ENCODE measurements at places on chromosomes 3 and 15.
A peak's percentile ranks its signal among the peaks of the same experiment; 100 is the strongest.

- DNase-seq = no peak
These were observed 152.7 kb downstream of the NFKBIZ start for GRCh38 chr3:102002056-102002455.

DNA sequence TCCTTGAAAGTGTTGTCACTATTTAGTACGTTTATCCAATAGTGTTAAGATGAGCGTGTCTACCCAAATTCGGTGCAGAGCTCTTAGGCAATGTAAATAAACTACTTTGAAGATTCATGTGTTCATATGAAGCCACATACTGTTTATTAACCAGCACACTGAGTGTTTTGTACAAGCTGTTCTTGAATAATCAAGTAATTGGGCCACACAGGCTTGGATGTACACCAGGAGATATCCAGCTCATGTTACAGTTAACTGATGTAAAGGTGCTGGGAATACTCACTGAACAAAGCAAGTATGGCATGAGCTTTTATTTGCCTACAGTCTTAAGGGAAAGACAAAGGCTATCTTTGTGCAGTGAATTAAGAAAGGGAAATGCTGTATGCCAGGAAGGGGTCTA is 632 bp upstream of the DHX36 start:
- DNase-seq = no peak

DNA sequence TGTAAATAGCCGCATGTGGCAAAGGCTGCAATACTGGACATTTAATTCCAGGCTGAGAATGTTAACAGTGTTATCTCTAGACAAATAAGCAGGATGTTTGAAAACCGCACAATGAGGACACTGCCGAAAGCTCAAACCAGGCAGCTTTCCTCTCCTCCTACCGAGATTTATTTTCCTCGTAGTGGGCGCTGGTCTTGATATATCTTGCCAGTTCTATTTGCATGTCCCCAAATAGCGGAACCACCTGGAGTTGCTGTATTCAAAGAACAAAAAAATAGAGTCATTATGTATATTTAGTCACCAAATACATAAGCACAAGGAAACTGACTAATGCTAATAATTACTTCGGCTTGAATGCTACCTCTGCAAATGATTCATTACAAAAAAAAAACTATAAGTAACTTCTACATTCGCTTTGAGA is 46.5 kb downstream of the CYFIP1 start:
- no peak for DNase-seq

- DNase-seq = peak; percentile 53
These were observed 55.4 kb downstream of the PSMD6 start for GRCh38 chr3:63967675-63968611.

GRCh38 chr15:79378394-79379109 is 53.6 kb upstream of the MINAR1 start:
- no peak for DNase-seq

DNA sequence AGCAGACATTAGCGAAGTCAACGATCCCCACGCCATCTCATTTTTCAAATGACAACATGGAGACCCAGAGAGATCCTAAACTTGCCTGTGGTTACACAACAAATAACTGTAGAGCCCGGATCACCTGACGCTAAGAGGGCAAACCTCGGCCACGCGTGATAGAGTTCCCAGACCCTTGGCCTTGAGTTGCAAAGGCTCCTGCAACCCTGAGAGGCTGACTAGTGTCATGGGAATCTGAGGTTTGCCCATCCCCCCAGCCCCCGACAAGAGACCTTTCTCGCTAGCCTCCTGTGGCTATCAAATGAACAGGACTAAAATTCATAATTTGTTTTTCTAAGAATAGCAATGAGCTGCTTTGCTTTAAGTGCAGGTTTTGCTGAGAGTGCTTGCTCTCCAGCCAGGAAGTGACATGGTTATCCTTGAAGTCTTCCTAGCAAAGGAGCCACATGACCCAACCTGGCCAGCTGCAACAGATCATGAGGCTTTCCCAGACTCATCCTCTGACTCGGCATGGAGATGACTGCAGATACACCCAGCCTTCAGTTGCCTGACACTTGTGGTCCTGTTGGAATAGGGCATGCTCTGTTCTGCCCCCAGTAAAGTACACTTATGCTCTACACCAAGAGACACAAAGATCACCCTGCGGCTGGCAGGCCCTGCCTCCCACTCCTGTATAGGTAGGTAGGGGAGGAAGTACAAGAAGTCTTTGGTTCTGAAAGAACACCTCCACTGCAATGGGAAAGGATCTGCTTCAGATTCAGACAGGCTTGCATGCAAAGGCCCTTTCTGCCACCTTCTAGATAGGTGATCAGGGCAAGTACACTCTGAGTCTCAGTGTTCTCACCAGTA is 36.0 kb downstream of the MCF2L2 start:
- no peak for DNase-seq

- no peak for DNase-seq
These were observed 117.0 kb upstream of the PTX3 start for GRCh38 chr3:157319672-157320071.

DNA sequence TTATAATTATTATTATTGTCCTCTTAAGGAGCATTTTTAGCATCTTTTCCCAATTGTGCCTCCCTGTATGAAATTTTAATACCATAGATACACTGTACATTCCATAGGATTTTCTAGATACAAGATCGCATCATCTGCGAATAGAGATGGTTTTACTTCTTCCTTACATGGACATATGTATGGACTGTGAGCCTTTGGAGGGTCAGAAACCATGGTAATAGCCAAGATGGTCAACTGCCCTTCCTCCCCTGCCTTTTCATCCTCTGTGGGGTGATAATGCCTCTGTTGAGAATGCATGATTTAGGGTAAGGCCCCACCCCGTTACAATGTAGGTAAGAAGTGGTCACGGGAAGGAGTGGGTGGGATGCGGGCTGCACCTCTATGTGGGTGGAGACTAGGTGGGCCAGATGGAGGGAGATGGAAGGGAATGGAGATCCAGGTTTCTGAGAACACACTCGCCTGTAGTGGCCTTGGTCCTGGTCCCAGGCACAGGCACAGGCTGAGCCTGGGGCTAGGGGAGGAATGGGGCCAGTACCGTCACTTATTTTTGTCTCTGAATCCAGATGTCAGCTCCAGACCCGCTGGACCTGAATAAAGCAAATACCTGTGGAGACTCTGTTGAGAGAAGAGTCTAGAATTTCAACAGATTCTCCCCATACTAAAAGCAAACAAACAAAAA is 31.7 kb downstream of the GOLGA6A start:
- DNase-seq = no peak

DNA sequence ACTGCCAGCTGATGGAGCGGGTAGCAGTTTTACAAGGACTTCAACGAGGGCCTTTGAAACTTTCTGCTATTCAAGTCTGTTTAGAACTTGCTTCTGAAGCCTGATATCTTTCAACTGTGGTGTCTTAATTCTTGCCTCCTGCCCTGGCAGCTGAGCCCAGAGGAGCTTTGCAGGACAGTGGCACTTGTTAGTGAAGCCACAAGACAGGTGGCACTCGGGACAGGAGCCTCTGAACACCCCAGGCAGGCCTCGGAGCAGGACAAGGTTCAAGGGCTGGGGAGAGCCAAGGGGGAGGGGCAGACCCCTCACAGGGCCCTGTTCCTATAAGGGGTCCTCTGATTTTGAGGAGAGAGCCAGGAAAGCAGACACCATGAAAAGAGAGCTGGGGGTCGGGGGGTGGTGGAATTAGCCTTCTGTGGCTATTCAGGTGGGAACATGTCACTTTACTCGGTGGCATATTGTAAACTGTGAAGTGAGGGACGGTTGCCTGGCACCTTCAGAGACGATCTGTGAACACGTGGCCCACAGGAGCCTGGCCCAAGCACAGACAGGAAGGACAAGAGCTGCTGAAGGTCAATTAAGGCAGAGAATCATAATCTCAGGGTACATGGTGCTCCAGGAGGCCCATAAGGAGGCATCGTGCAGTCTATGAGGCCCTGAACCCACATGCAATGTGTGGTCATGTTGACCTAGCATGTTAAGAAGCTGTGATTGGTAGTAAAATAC is 30.1 kb upstream of the KY start:
- DNase-seq = no peak

GRCh38 chr15:96416218-96416933 is 85.9 kb downstream of the NR2F2 start:
- peak; percentile 51 for DNase-seq

DNA sequence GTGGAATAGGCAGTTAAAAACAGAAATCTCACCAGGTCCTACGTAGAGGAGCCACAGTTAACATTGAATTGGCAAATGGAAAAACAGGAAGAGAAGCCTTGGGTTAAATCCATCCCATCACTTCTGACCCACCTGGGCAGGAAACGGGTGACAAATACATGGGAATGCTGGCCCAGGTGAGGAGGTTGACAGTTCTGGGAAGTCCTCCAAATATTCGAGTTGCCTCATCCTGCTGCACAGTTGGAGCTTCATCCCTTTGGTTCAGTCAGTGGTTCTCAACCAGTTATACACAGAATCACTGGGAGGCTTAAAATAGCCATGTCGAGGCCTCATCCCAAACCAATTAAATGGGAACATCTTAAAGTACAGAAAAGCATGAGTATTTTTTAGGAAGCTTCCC is 5.3 kb downstream of the MYZAP start:
- no peak for DNase-seq

DNA sequence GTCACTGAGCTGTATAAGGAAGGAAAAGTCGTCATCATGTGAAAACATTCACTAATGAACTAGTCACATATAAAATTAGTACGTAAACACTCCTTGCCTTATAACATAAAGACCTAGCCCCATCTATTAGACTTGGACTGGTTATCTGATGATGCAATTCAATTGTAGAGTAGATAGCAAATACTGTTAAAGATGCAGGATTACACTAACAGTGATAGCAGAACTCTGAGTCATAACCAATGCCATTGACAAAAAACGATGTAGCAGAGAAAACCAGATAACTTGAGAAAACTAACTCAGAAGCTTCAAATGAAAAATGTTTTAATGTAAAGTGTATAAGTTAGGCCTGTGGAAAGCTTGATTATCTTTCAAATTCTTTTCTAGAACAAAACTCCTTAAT is 132.2 kb downstream of the WDR72 start:
- no peak for DNase-seq

- DNase-seq = no peak
These were observed 126.6 kb downstream of the TJP1 start for GRCh38 chr15:29695489-29696167.

Measured in ELF-1 (cell line).